ENCODE measurements at places on chromosomes 13 and 19.
A peak's percentile ranks its signal among the peaks of the same experiment; 100 is the strongest.

GRCh38 chr19:7342143-7342542 lies 6.6 kb upstream of the ARHGEF18 start:
- DNase-seq, result no peak

- no peak for DNase-seq
These were observed 1.6 kb downstream of the LSM7 start for GRCh38 chr19:2326699-2327360.

DNA sequence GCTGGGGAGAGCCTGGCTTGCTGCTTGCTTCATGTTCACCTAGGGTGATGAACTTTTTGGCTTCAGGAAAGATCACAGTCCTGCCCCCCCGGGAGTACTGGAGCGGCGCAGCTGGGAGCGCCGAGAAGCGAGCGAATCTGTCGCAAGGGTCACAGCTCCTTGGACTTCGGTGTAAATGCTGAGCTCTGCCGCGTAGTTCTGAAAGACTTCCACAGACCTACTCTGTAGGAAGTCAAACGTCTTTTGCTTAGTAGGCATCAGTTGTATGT lies 2.7 kb downstream of the ING1 start:
- DNase-seq, result peak; percentile 19

- no peak for DNase-seq
These were observed 1.1 kb upstream of the GTF3A start for GRCh38 chr13:27423333-27423732.

- no peak for DNase-seq
These were observed 14.2 kb downstream of the CACNA1A start for GRCh38 chr19:13492128-13492527.

DNA sequence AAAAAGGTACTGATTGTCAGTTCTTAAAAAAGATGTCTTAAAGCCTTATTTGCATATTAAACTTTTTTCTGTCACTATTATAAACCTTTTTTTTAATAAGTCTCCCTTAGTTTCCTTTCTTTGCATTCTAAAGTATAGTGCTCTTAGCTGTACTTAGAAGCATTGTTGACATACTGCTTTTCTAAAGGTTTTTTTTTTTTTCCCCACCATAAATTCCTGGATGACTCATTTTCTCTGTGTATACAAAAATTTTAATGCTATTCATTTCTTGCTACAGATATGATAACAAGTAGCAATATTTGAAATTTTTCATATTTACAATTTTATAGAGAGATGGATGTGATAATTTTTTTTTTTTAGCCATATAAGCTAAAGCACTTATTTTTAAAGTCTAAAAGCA lies 43.5 kb downstream of the METTL21C start:
- DNase-seq, result no peak

GRCh38 chr19:10773969-10774368 lies 56.1 kb downstream of the DNM2 start:
- no peak for DNase-seq

- DNase-seq, result no peak
These were observed 810 bp downstream of the GPR180 start for GRCh38 chr13:94602467-94602866.

DNA sequence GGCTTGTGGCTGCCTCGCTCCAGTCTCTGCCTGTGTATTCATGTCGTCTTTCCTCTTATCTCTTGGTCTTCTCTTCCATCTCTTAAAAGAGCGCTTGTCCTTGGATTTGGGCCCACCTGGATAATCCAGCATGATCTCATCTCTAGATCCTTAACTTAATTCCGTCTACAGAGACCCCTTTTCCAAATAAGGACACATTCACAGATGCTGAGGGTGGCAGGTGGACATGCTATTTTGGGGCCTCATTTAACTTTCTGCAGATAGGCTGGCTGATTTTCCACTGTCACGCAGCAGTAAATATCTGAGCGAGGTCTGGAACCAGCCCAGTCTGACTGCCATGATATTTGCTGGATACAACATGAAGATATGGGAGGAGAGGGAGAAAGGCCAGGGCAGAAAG lies 41.5 kb upstream of the TSHZ3 start:
- DNase-seq, result no peak

- no peak for DNase-seq
These were observed 291.0 kb downstream of the DLEU7 start for GRCh38 chr13:50552424-50552966.

- DNase-seq, result no peak
These were observed 1.8 kb downstream of the KLF16 start for GRCh38 chr19:1861599-1862031.

GRCh38 chr19:2259336-2259735 lies 3.1 kb upstream of the JSRP1 start:
- no peak for DNase-seq

DNA sequence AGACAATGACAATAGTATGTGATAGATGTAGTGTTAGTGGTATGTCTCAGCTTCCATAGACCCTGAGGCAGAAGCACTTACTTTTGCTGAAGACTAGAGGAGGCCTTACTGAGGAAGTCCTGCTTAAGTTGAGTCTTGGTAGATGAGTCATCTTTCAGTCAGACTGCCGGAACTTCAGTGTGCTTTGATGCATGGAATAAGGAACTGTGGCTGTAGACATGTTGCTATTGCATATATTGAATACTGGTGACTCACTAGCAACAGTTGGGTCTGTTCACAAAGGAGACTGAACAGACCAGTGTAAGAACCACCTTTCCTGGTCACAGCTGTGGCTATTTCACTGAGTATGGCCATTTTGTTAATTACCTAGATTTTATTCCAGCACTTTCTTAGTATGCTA lies 1000.6 kb downstream of the OLFM4 start:
- DNase-seq, result no peak

DNA sequence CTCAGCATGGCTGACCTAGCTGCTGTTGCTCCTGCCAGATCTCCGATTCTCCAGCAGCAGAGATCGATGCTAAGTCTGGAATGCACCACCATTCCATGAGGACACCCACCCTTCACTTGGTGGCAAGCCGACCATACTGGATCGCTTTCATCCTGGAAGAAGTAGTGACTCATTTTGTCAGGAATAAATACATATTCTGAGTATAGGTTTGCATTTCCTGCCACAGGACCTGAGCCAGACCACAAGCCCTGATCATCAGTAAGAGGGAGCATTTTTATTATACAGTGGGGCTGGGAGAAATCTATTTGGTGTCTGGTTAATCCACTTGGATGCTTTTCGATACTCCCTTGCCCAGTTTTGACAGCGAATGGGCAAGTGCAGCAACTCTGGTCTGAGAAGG lies 10.9 kb upstream of the KCTD15 start:
- no peak for DNase-seq

GRCh38 chr13:20149762-20150161 lies 11.1 kb downstream of the GJA3 start:
- no peak for DNase-seq

DNA sequence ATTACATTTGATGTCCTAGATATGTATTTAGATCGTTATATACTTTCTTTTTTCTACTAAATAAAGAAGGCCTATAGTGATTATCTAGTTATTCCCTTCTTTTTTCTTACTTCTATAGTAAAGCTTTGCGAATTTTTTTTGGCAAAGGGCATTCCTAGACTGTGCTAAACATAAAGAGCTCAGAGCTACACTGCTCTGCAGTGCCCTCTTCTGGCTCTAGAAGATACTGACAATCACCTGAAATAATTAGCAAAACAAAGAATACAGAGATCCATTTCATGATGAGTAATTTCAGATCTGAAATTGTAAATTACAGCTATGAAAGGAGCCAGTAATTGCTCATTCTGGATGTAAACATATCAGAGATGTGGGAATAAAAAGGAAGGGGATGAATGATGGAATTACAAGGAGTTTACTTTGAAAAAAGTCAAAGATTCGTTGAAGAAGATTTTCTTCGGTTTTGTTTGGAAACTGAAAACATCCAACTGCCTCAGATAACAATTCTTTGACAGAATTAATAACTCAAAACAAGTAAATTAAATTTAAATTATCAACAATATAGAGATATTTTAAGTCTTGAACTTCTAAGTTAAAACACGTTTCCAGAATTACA lies 288.5 kb downstream of the NALCN start:
- DNase-seq, result peak; percentile 48

DNA sequence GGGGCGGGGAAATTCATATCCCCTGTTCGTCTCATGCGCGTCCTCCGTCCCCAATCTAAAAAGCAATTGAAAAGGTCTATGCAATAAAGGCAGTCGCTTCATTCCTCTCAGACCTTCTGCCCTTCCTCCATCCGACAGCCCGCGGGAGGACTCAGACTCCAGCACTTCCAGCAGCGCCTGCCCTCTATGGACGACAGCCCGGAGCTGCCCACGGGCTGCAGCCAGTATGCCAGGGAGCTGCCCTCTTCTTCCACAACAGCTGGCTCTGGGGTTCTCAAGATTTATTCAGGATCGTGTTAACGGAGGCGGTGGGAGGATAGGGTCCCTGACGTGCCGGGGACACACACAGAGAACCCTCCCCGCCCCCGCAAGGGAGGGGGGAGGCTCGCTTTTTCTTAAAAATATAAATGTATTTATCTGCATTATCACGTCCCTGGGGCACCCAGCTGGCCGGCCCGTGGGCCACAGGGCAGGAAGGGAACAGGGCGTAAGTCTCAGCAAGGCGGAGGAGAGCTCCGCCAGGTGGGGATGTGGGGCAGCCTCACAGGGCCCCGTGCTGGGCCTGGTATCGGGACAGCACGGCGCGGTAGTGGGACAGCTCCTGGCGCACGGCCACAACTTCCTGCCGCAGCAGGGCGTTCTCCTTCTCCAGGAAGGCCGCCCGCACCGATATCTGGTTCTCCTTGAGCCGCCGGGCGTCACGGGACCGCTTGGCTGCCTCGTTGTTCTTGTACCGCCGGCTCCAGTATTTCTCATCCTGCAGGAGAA lies 6.7 kb downstream of the DBP start:
- peak; percentile 49 for DNase-seq

- DNase-seq, result no peak
These were observed 11.3 kb downstream of the CACNG6 start for GRCh38 chr19:54002495-54003315.

DNA sequence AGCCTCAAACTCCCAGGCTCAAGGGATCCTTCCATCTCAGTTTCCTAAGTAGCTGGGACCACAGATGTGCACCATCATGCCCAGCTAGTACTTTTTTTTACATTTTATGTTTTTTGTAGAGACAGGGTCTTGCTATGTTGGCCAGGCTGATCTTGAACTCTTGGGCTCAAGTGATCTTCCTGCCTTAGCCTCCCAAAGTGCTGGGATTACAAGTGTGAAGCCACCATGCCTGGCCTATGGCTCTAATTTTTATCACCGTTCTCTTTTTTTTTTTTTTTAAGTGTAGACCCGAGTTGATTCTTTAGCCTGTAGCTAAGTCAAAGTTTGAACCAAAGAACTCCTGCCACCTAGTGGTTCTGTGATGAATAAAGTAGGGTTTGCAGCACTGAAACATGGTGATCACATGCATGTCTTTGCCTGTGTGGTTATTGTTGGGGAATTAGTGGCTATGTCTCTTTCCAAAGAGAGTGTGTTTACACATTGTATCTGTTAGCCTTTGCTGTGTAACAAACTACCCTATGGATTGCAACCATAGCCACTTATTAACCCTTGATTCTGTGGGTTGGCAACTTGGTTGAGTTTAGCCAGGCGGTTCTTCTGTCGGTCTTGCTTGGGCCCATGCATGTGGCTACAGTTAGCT lies 11.6 kb downstream of the NFILZ start:
- no peak for DNase-seq

GRCh38 chr19:18785179-18786124 lies 5.7 kb downstream of the COMP start:
- no peak for DNase-seq

DNA sequence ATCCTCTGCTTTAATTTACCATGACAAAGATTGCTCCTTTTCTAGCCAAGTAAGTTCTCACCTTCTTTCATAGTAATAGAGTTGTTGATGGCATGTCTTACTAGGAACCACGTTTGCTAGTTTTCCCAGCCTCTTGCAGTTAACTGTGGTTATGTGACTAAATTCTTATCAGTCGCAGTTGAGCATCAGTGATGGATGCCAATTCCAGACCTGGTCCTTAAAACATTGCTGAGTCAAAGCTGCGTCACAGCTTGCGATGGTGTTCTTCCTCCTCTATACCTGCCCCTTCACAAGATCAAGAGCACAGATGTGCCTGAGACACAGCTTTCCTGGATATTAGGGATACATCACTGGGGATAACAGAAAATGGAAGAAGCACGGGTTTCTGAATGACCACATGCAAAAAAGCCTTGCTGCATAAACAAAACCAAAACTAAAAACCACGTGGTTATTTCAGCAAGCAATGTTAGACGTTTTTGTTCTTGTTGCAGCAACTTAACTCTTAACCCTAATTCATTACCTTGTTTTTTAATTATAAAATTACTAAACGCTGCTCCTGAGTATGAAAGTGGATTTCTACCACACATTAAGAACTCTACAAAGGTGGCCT lies 97.6 kb upstream of the DACH1 start:
- DNase-seq, result no peak

- DNase-seq, result no peak
These were observed 1019.5 kb downstream of the PCDH9 start for GRCh38 chr13:66210677-66211076.

GRCh38 chr19:28521614-28522544 lies 691.1 kb downstream of the UQCRFS1 start:
- no peak for DNase-seq

DNA sequence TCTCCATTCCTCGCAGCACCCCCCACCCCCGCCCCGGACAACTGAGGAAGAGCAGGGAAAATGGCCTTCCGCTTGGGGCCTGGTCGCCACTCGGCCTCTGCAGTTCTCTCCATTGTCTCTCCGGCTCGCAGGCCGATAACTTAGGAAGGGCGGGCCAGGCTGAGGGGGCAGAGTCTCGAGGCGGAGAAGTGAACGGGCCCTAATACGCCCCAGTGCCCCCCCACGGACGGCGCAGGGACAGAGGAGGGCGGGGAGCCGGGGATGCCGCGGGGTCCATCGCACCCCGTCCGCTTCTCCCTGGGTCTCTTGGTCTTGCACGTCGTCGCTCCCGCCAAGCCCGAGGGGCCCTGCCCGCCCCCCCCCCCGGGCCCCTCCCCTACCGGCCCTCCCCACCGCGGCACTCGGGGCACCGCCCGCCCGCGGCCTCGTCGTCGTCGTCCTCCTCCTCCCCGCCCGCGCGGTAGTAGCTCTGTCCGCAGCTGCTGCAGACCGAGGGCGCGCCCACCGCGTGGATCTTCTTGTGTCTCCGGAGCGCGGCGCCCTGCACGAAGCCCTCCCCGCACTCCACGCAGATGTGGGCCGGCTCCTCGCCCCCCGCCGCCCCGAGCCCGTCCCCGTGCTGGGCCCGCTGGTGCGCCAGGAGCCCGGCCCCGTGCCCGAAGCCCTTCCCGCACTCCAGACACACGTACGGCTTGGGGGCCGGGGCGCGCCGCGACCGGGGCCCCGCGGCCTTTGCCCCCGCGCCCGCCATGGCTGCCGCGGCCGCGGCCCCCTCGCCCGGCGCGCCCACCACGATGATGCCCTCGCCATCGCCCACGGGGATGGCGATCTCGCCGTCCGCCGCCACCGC lies 33.2 kb downstream of the ZNF787 start:
- DNase-seq, result no peak

GRCh38 chr19:3694361-3695123 lies 5.7 kb downstream of the PIP5K1C start:
- DNase-seq, result no peak

Measured in head of caudate nucleus (tissue), 42 donors.